ENCODE measurements at places on chromosomes 7 and 10.

DNA sequence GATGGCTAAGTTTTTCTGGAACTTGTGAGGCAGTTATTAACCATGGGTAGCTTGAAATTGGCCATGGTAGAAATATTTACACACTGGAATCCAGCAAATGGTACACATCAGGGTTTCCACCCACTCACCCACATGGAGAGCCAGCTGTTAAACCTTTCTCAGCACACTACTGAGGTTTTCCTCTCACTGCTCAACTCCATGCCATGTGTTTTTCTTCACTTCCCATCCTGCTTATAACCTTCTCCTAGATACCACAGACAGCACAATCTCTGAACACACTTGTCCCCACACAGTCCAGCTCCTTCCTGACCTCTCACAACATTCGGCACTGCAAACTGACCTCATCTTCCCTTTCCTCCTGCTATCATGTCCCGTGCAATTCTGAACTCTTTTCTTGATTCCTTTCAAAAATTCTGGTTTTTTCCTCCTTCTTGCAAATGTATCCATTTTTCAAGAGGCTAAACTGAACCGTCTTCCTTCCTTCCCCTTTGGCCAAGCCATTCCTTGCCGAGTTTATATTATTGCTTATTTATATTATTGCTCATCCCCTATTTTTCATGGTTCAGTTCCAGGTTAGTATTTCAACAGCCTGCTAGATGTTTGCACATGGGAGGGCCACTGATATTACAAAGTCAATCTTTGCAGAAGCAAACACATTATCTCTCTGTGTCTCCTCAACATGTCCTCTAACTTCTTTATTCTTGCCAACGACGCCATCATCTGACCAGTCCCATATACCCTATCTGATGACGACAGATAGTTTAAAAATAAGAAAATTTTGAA is 606.4 kb downstream of the SORCS1 start:
- no peak for DNase-seq

DNA sequence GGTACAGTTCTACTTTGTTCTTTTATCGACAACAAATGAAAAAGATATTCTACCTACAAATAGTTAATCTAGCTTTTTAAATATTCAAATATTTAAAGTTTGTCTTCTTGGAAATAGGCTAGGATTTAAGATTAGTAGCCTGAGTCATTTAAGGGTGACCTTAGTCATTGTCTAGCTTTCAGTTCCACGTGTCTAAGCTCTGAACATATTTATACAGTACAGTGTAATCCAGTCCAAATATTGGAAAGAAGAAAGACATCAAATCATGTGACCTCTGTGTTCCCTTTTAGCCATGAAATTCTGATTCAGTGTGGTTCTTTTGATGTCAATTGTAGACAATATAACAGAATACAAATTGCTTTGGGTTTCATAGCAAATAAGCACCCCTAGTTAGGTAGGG is 121.1 kb downstream of the MALRD1 start:
- DNase-seq, result no peak

GRCh38 chr10:50855461-50855860 is 30.0 kb downstream of the A1CF start:
- no peak for DNase-seq

GRCh38 chr10:132065491-132066105 is at the start of gene JAKMIP3:
Gene JAKMIP3, plus strand, starts transcription at chr10:132065946. Its CDS starts 38,863 bp downstream, at chr10:132104809.
- DNase-seq, result no peak

DNA sequence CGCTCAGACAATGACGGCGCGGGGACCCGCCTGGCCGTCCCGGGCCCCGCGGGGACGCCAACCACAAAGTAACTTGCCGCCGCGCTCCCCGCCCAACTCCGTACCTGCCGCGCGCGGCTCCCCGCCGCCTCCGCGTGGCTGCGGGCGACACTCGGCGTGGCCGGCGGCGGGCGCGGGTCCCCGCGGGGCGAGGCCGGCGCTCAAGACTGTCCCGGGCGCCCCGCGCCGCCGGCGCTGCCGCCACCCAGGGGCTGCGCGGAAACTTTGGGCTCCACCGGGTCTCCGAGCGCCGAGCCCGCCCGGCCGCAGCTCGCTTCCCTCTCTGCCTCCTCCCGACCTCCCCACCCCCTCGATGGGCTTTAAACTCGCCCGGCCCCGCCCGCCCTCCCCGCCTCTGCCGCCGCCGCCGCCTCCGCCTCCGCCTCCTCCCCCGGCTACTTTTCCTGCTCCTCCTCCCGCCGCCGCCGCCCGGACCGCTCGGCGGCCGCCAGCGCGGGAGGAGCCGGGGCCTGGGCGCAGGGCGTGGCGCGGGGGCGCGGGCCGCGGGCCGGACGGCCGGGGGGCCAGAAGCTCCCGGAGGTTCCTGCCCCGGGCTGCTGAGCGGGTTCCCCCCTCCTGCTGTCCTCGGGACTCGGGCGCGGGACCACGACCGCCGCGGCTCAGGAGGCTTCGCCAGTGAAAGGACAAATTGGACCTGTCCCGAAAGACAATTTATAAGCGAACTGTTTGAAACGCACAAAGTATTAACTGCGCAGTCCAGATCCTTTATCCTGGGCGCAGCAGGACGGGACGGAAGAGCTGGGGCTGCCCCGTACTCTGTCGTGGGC is 10.6 kb upstream of the GRB10 start:
- no peak for DNase-seq

DNA sequence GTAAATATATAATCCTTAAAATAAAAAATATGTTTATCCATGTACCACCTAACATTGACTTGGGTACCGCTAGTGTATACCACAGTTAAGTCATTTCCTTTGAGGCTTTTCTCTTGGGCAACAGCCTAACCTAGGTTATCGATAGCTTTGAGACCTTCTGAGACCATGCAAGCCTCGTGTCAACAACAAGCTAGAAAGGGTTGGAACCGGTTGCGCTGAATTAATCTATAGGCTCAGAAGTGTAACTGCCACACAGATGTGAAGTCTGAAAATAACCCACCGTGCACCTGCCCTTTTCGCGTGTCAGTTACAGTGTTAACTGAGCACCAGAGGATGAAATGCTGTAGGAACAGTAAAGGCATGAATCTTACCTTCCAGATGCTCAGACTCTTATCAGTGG is 59.8 kb downstream of the ARID5B start:
- no peak for DNase-seq

DNA sequence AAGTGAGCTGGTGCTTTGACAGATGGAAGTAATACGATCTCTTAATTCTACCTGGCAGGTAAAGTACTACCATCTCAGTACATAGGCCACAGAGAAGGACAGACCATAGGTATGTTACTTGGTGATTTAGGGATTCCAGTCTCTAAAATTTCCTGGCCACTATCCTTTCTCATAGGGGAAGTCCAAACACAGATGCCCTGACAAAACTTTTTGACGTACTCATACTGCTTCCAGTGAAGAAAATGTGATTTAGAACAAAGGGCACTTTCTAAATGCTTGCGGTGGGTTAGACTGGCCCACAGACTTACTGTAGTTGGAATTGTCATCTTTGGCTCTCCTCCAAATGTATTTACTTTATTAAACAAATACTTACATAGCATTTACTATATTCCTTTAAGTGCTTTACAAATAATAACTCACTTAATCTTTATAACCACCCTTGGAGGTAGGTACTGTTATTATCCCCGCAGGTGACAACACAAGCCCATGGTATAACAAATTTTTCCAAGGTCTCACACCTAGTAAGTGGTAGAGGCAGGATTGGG is 3.0 kb downstream of the PI4K2A start:
- no peak for DNase-seq

DNA sequence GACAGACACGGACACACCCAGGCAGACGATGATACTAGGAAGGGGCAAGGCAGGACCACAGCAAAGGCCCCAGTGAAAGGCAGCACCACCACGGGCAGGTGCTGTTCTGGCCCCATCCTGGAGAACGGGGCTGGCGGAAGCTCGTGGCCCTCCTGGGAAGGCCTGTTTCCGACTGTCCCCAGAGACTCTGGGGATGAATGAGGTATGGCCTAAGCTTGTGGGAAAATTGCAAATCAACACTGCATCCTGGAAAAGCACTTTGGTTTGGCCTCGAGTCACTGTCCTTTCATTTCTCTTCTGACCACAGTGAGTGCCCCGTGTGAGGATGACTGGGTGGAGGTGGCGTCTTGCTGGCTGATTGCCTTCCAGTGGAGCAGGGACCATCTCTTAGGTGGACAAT is 81.6 kb upstream of the ANLN start:
- DNase-seq, result no peak

All from activated T-helper 1 cell treated with anti-CD3 and anti-CD28 coated beads, Interleukin-2, amount 50 U/mL, for 16 hours (primary cell).